ENCODE measurements at places on chromosomes 13 and 19. TPM values are rescaled to one million over a fixed set of nuclear protein-coding genes. Genes with fewer than 3 reads are reported as not detected.

TMEM255B gene
- 1.5 TPM for total RNA-seq

ZNF180 gene
- 7.5 TPM for total RNA-seq

RFPL4A gene
- 0.48 TPM for total RNA-seq

TMPRSS9 gene
- not detected for total RNA-seq

ZFP30 gene
- 5.5 TPM for total RNA-seq

RPL18 gene
- 3,291 TPM for total RNA-seq

MAP4K1 gene
- 0.72 TPM for total RNA-seq

NALCN gene
- total RNA-seq, result 4.2 TPM

LMTK3 gene
- total RNA-seq, result 4.1 TPM

TSC22D1 gene
- 56.8 TPM for total RNA-seq

TLE6 gene
- total RNA-seq, result 6.8 TPM

CBY2 gene
- total RNA-seq, result not detected

SPACA4 gene
- not detected for total RNA-seq

TRPM4 gene
- total RNA-seq, result 9.3 TPM

MUC16 gene
- total RNA-seq, result 0.03 TPM

F2RL3 gene
- not detected for total RNA-seq

METTL21C gene
- not detected for total RNA-seq

DCT gene
- not detected for total RNA-seq

CNN1 gene
- total RNA-seq, result 0.44 TPM

SEMA6B gene
- 5.0 TPM for total RNA-seq

FGF21 gene
- not detected for total RNA-seq

KLK3 gene
- not detected for total RNA-seq

SLITRK5 gene
- total RNA-seq, result 0.57 TPM

JSRP1 gene
- 0.82 TPM for total RNA-seq

ATP8A2 gene
- 0.02 TPM for total RNA-seq

CYP4F8 gene
- total RNA-seq, result not detected

GET3 gene
- 102 TPM for total RNA-seq

IL17D gene
- total RNA-seq, result 1.5 TPM

EFNB2 gene
- total RNA-seq, result 4.3 TPM

EPSTI1 gene
- 0.31 TPM for total RNA-seq

PNMA8C gene
- total RNA-seq, result not detected

ICAM4 gene
- 0.11 TPM for total RNA-seq

FFAR2 gene
- 0.02 TPM for total RNA-seq

PHLDB3 gene
- 9.0 TPM for total RNA-seq

SBNO2 gene
- 22.2 TPM for total RNA-seq

CLN5 gene
- total RNA-seq, result 8.4 TPM

LILRB2 gene
- total RNA-seq, result 0.09 TPM

SPC24 gene
- total RNA-seq, result 19.1 TPM

C19orf85 gene
- not detected for total RNA-seq

SNAPC2 gene
- total RNA-seq, result 29.6 TPM

IFNL2 gene
- total RNA-seq, result not detected

FAM124A gene
- 2.3 TPM for total RNA-seq

CCDC122 gene
- total RNA-seq, result 3.2 TPM

ICAM5 gene
- 0.91 TPM for total RNA-seq

PGLYRP1 gene
- total RNA-seq, result not detected

CCDC8 gene
- not detected for total RNA-seq

OR7A5 gene
- total RNA-seq, result not detected

ZNF91 gene
- 0.09 TPM for total RNA-seq

UGGT2 gene
- 9.6 TPM for total RNA-seq

HCN2 gene
- total RNA-seq, result 26.6 TPM

SLC7A10 gene
- 0.13 TPM for total RNA-seq

MYDGF gene
- total RNA-seq, result 145 TPM
